Stimulated activated CD4-positive, alpha-beta T cell treated with anti-CD3 and anti-CD28 coated beads, Interleukin-1b, Interleukin-23, amount 100 ng/mL, for 1 hour (primary cell): ENCODE measurements at places on chromosomes 7 and 10.

DNA sequence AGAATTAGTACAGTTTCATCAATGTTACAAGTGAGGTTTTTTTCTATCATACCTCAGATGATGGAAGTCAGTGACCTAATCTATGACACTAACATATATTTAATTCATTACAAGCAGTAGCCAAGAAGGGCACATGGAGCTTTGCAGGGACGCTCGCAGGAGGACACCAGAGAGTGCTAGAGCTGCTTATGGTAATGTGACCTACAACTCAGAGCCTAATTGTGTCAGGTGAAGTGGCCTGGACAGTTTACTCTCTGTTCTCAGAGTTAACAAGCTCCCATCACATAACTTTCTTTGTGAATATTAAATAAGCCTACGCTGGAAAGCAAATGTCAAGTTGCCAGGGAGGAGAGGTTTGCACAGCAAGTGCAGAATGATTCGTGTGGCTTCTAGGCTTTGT is 11.6 kb upstream of the CNNM2 start:
- DNase-seq: no peak

- DNase-seq: no peak
Observed at GRCh38 chr7:105816266-105816843, 60.0 kb downstream of the ATXN7L1 start.

GRCh38 chr7:77281780-77282478 is 82.3 kb upstream of the FGL2 start:
- no peak for DNase-seq

- DNase-seq: no peak
Observed at GRCh38 chr10:69335063-69335587, 56.8 kb downstream of the HK1 start.

GRCh38 chr10:116947841-116948529 is 57.0 kb downstream of the SHTN1 start:
- DNase-seq: no peak

DNA sequence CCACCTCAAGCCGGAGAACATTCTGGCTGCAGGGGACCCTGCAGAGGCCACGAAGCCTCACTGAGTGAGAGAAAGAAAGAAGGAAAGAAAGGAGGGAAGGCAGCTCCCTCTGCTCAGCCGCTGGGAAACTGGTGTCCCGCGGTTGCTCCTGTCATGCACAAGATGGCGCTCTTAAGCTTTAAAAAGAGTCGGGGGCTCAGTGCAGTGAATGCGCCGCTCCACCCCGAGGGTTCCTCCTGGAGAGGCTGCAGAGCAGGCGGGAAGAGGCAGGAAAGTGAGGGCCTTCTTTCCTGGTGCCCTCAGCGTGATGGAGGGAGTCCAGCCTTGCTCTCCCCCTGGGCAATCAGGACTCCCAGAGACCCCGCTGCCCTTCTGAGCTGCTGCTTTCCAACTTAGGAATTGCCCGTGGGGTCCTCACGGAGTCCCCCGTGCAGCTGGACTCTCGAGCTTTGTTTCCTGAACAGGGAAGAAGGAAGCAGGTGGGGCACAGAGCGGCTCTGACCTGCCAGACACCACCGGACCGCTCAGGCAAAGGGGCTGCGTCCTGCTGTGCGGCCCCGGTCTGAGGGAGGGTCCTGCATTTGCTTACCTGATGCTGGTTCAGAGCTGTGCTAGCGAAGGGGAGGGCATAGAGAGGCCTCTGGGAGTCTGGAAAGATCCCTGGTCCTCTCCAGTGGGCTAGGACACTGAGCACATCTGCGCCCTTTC is 141.9 kb upstream of the MKI67 start:
- DNase-seq: no peak
